ENCODE measurements at places on chromosomes 12 and 14. TPM values are rescaled to one million over a fixed set of nuclear protein-coding genes. Genes with fewer than 3 reads are reported as not detected.

GRCh38 chr12:820336-820735 is 68.0 kb downstream of the WNK1 start:
- no peak for DNase-seq
- peaks cover 39% of the 10 kb centered on the region for H3K4me1 ChIP-seq
- no peak overlapping the region for H3K4me3 ChIP-seq
- H3K36me3 ChIP-seq: peaks cover 45% of the 10 kb centered on the region
- no peaks in the 10 kb centered on the region for H3K27me3 ChIP-seq
- H3K27ac ChIP-seq: peak overlapping the region; percentile 49

DNA sequence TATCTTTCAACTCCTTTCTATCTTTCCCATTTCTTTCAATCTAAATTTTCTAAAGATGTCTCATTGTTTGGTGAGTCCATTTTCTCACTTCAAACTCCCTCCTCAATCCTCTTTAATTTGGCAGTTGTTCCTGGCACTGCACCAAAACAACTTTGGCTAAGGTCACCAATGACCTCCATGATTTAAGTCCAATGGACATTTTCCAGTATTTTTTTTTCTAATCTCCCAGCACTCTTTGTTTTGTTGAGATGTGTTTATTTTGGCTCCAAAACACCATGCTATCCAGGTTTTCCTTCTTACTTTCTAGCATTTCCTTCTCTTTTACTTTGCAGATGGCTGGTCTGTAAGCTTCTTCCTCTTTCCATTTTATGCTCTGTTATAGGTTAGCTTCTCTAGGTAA is 42.5 kb upstream of the OTOGL start:
- H3K4me1 ChIP-seq: no peaks in the 10 kb centered on the region
- H3K27me3 ChIP-seq: no peaks in the 10 kb centered on the region
- H3K36me3 ChIP-seq: no peaks in the 10 kb centered on the region
- H3K27ac ChIP-seq: no peak overlapping the region
- DNase-seq: no peak

- no peak overlapping the region for H3K4me3 ChIP-seq
- no peak for DNase-seq
- H3K4me1 ChIP-seq: peaks cover 49% of the 10 kb centered on the region
- H3K36me3 ChIP-seq: peaks cover 10% of the 10 kb centered on the region
These were observed 12.5 kb downstream of the CFAP54 start for GRCh38 chr12:96501908-96502307.

GRCh38 chr12:94916663-94917062 is 86.8 kb downstream of the NDUFA12 start:
- no peak overlapping the region for H3K27ac ChIP-seq
- DNase-seq: no peak
- no peak overlapping the region for H3K4me3 ChIP-seq
- no peaks in the 10 kb centered on the region for H3K27me3 ChIP-seq

DNA sequence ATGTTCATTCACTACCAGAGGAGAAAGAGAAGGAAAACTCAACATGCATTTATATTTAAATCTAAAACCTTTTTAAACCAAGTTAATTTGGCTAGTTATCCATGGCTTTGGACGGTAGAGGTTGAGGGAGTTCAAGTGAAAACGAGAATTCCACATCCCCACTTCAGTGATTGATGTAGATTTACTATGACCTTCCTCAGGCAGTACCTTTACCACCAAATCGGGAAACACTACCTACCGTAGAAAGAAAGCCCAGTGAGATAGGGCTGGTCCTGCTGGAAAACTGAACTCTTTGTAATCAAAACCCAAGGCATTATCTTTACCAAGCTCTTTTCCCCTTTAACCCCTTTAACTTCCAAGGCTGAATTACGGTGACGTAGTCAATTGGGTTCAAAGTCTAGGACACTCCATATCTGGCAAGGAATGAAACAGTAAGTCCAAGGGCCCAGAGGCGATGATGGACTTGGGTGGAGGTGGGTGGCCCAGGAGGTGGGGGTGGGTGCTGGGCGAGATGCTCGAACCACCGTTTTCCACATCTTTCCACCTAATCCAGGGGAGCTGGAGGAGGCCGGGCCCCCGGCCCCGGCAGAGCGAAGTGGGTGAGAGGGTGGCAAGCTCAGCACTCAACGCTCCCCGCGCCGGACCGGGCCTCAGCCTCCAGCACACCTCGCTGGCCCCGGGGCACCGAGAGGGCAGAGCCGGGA is 618 bp downstream of the SEC23A start:
- peak overlapping the region; percentile 91 for H3K27ac ChIP-seq
- H3K27me3 ChIP-seq: no peaks in the 10 kb centered on the region
- peak overlapping the region; percentile 94 for H3K4me3 ChIP-seq
- no peak for DNase-seq

GRCh38 chr12:52020539-52021336 is 14.0 kb downstream of the TAMALIN start:
- no peaks in the 10 kb centered on the region for H3K36me3 ChIP-seq
- peaks cover 37% of the 10 kb centered on the region for H3K4me1 ChIP-seq
- peaks cover 4% of the 10 kb centered on the region for H3K27me3 ChIP-seq
- H3K4me3 ChIP-seq: no peak overlapping the region
- DNase-seq: peak; percentile 78

- no peak overlapping the region for H3K27ac ChIP-seq
- H3K4me3 ChIP-seq: no peak overlapping the region
- H3K27me3 ChIP-seq: no peaks in the 10 kb centered on the region
These were observed 4.7 kb downstream of the NAA25 start for GRCh38 chr12:112103758-112104503.

Gene TPH2
- total RNA-seq: not detected

- DNase-seq: no peak
These were observed 19.2 kb downstream of the CEP290 start for GRCh38 chr12:88122666-88123065.

- no peak for DNase-seq
- H3K4me3 ChIP-seq: no peak overlapping the region
- no peaks in the 10 kb centered on the region for H3K36me3 ChIP-seq
- H3K4me1 ChIP-seq: no peaks in the 10 kb centered on the region
- H3K27ac ChIP-seq: no peak overlapping the region
These were observed 145.4 kb upstream of the ABCD2 start for GRCh38 chr12:39764944-39765560.

GRCh38 chr12:107622001-107622400 is 63.6 kb upstream of the PWP1 start:
- no peak overlapping the region for H3K27ac ChIP-seq
- no peak for DNase-seq
- peaks cover 6% of the 10 kb centered on the region for H3K36me3 ChIP-seq
- H3K27me3 ChIP-seq: no peaks in the 10 kb centered on the region
- no peak overlapping the region for H3K4me3 ChIP-seq

DNA sequence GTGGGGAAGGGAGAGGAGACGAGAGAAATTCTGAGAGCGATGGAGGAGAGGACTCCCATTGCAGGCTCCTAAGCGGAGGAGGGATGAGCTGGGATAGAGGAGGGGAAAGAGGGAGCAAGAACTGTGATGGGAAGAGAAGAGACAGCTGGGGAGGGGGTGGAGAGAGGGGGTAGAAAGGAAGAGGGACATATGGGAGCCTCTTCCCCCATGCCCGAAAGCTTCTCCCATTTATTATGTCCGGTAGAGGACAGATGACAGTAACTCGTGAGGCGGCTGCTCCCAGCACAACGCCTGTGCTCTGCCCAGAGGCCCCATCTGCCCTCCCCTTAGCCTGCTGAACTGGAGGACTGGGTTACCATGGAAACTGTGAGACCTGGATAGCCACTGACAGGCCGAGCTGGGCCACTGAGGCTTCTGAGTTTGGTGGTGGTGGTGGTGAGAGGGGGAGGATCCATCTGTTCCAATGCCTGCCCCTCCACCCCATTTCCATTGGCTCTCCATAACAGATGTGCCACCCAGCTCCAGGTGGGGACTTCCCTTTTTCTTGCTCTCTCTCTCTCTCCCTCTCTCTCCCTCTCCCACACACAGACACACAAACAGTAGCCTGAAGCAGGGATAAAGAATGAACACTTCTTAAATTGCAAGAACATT is 8.3 kb downstream of the CPNE6 start:
- H3K36me3 ChIP-seq: no peaks in the 10 kb centered on the region
- H3K4me1 ChIP-seq: peaks cover 28% of the 10 kb centered on the region
- no peak overlapping the region for H3K27ac ChIP-seq
- no peaks in the 10 kb centered on the region for H3K27me3 ChIP-seq
- no peak overlapping the region for H3K4me3 ChIP-seq
- no peak for DNase-seq

Gene SERPINA12
- not detected for total RNA-seq

DNA sequence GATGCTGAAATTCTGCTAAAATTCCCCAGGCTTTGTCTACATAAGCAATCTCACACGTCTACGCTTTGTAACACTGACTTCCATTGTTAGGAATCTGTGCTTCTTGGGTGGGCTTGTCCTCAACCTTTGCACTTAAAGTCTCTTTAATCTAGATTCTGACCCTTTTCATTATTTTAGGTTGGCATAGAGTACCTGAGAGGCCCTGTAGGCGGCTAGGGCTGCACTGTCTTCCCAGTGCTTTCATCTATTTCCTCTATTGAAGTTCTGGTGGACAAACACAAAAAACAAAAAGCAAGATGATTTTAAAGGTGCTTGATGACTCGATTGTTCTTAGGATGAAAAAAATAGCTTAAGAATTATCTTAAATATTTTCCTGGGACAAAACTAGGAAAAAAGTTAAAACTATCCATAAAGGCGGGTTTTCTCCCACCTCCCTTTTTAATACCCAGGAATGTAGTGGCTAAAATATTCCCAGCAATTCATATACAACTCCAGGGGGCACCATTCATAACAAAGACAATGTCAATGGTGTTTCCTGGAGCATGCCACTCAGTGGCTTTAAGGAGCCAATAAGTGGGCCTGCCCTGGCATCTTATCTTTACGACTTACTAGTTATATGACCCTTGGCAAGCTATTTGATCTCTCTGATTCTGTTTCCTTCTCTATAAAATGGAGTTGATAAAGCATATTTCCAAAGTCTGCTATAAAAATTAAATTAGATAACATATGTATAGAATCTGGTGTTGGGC is 197.5 kb downstream of the STXBP6 start:
- no peak overlapping the region for H3K27ac ChIP-seq
- H3K36me3 ChIP-seq: no peaks in the 10 kb centered on the region
- H3K27me3 ChIP-seq: peaks cover 19% of the 10 kb centered on the region
- DNase-seq: no peak

Gene ATN1
- 40.1 TPM for total RNA-seq

Gene AQP6
- not detected for total RNA-seq

GRCh38 chr14:40955131-40955505 is 651.6 kb upstream of the LRFN5 start:
- no peak for DNase-seq
- H3K27ac ChIP-seq: no peak overlapping the region
- H3K4me3 ChIP-seq: no peak overlapping the region
- no peaks in the 10 kb centered on the region for H3K27me3 ChIP-seq
- no peaks in the 10 kb centered on the region for H3K36me3 ChIP-seq

GRCh38 chr12:100942984-100943749 is 148.6 kb downstream of the ANO4 start:
- no peak overlapping the region for H3K4me3 ChIP-seq
- no peak overlapping the region for H3K27ac ChIP-seq
- H3K27me3 ChIP-seq: no peaks in the 10 kb centered on the region
- no peak for DNase-seq
- H3K36me3 ChIP-seq: no peaks in the 10 kb centered on the region

DNA sequence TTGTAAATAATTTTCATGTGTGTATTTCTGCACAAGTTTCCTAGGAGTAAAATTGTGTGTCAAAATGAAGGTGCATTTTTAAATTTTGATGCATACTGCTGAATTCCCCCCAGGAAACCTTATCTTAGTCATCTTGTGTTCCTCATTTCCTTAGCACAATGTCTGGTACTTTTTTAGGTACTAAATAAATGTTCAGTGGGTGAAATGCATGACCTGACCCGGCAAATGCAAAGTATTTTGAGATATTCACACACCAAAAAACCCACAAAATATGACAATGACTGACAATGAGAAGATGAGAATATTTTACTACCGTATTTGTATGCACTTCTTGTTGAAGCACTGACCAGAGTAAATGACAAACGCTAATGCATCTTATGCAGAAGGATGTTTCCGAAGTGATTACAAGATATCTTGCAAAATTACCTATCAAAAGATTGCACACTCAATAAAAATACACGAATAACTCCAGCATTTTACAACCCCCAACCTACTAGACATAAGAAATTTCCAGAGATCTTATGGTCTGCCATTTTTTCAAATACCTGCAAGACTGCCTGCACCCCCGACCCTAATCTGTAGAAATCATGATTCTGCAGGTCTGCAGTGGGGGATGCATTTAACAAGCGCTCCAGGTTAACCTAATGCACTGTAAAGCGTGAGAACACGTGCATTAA is 895 bp upstream of the PRKAB1 start:
- H3K36me3 ChIP-seq: peaks cover 25% of the 10 kb centered on the region
- H3K4me3 ChIP-seq: peak overlapping the region; percentile 88
- no peaks in the 10 kb centered on the region for H3K27me3 ChIP-seq
- peaks cover 46% of the 10 kb centered on the region for H3K4me1 ChIP-seq
- H3K27ac ChIP-seq: peak overlapping the region; percentile 94

- no peaks in the 10 kb centered on the region for H3K27me3 ChIP-seq
- H3K4me3 ChIP-seq: no peak overlapping the region
These were observed 5.2 kb downstream of the NFKBIA start for GRCh38 chr14:35399083-35399937.

DNA sequence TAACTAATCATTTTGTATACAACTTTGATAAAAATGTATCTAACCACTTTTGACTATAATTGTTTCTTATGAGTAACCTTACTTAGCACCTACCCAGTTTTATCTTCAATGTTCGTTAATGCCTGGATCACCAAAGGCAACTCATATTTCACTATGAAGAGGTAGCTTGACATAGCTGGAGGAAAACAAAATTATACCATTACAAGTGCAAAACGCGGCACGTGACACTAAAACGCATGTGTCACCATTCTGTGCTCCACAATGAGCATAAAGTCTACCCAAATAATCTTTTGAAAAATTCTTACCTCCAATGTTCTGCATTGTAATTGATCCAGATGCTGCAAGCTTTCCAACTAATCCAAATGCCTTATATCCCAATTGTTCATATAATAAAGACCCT is 5.8 kb downstream of the SLC38A2 start:
- peaks cover 83% of the 10 kb centered on the region for H3K4me1 ChIP-seq
- H3K4me3 ChIP-seq: no peak overlapping the region
- DNase-seq: no peak
- H3K27me3 ChIP-seq: peaks cover 2% of the 10 kb centered on the region

DNA sequence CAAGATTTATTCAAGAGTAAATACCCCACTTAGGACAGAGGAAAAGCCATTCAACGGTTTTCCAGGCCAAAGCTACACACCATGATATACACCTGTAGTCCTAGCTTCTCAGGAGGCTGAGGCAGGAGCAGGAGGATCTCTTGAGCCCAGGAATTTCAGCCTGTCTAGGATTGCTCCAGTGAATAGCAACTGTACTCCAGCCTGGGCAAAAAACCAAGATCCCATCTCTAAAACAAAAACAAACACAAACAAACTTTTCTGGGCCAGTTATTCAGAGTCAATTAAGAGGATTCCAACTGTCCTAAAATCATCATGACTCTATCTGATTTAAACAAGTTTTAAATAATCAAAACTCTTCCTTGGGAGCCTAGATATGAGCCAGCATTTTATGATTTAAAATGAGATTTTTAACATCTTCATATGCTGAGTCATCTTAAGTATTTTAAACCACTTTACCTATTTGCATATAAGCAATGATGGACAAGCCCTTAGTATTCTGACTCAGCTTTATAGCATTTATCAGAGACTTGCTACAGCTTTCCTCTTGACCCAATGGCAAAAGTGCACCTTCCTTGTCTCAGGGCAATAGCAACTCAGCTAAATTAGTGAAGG is 77.1 kb downstream of the KCNMB4 start:
- no peak overlapping the region for H3K4me3 ChIP-seq
- H3K36me3 ChIP-seq: no peaks in the 10 kb centered on the region

- no peaks in the 10 kb centered on the region for H3K4me1 ChIP-seq
- H3K27me3 ChIP-seq: no peaks in the 10 kb centered on the region
- no peak for DNase-seq
These were observed 506.0 kb upstream of the TMEM132C start for GRCh38 chr12:127760996-127761395.

All from activated CD8-positive, alpha-beta memory T cell treated with anti-CD3 and anti-CD28 coated beads, Interleukin-2, amount 10 ng/mL, durations not matched to agents 7 days and 5 days (primary cell).